ENCODE measurements at places on chromosomes 7 and 10.
A peak's percentile ranks its signal among the peaks of the same experiment; 100 is the strongest.

GRCh38 chr7:425794-426188 is 93.9 kb downstream of the PDGFA start:
- DNase-seq, result no peak

GRCh38 chr10:43926371-43926770 is 277.7 kb upstream of the ZNF32 start:
- DNase-seq, result no peak

- no peak for DNase-seq
Observed at GRCh38 chr10:30151581-30152389, 92.4 kb upstream of the JCAD start.

- DNase-seq, result no peak
Observed at GRCh38 chr10:115103700-115104099, 10.5 kb downstream of the ATRNL1 start.

GRCh38 chr7:107027208-107027607 is 17.3 kb upstream of the PRKAR2B start:
- DNase-seq, result no peak

- peak; percentile 16 for DNase-seq
Observed at GRCh38 chr10:124092250-124092859, 1.0 kb downstream of the CHST15 start.

- DNase-seq, result no peak
Observed at GRCh38 chr10:126889421-126889820, 15.8 kb upstream of the DOCK1 start.

GRCh38 chr10:105956550-105956949 is 1208.0 kb downstream of the SORCS1 start:
- DNase-seq, result no peak

DNA sequence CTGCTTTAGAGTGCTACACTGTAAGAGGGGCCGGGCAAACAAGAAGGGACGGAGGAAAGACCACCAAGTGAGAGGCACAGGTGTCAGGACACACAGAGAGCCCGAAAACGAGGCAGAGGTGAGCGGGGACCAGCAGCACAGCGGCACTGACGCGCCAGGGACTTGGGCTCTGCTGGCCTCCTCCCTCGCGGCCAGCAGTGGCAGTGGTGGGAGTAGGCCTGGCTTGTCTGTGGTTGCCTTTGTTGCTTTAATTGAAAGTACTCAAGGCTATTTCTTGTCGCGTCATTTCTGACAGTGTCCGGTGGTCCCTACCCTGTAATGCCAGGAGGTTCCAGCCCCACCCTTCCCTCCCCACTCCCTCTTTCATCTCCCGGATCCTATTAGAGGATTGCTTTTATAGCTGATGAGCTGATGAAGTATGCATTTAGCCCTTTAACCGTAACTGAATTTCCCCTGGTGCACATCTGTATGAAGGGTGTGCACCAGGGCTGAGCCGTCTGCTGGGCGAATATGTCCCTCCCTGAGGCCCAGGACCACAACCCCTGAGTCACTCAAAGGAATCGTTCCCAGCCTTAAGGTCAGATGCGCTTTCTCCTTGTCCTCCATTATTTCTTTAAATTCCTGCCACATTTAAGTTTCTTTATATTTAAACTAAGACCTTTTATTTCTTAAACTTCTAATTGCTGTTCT is 39.5 kb upstream of the FAM20C start:
- no peak for DNase-seq

DNA sequence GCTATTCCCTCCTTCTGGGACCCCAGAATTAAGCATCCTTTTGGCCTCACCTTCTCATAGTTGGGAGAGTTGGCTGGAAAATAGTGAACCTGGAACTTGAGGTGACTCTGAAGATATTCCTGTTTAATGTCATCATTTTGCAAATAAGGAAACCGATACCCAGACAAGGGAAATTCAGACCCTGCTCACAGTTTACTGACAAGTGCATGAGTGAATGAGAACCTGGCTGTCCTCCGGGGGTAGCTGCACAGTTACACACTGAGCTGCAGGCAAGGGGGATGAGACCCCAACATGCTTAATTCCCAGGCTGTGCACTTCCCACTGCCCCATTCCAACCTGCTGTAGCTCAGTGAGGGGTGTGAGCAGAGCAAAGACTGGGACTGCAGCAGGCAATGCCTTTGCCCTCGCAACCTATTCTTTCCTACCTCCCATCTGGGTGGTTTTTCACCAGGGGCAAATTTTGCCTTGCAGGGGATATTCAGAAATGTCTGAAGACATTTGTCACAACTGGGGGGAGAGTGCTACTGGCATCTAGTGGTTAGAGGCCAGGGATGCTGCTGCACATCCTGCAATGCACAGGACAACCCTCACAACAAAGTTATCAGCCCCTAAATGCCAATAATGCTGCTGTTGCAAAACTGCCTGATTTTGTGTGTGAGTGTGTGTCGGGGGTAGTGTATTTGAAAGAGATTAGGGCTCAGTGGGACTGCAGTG is 136.2 kb downstream of the SORCS3 start:
- no peak for DNase-seq

DNA sequence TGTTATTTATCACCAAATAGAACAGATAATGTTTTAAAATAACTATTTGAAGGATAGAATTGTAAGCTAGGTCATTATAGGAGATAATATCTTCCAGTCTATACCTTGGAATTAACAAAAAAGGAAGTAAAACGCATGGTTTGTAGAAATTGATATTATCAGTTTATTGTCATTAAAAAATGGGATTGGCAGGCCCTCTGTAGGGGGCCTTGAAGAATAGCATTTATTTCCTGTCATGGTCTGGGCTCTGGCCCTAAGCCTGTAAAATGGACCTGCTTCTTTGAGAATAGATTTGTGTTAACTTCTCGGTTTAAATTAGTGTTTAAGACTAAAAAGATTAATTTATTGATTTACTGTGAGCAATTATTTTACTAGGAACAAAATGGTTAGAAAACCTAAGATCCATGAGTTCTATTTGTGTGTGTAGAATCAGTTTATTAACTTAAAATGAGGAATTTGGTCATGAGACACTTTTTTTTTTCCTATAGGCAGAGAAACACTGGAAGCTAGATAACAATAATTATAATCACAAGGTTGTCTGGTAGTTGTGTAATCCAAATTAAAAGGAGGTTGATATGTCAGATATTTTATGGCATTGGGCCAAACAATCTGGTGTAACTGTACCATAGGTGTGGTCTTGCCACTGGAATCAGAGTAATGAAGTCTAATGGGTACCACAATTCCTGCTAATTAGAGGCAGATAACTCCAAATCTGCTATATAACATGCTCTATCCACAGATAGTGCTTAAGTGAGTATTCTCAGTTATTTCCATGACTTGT is 197.4 kb upstream of the FOXP2 start:
- DNase-seq, result no peak

- DNase-seq, result no peak
Observed at GRCh38 chr10:124353896-124354295, 64.8 kb downstream of the OAT start.

DNA sequence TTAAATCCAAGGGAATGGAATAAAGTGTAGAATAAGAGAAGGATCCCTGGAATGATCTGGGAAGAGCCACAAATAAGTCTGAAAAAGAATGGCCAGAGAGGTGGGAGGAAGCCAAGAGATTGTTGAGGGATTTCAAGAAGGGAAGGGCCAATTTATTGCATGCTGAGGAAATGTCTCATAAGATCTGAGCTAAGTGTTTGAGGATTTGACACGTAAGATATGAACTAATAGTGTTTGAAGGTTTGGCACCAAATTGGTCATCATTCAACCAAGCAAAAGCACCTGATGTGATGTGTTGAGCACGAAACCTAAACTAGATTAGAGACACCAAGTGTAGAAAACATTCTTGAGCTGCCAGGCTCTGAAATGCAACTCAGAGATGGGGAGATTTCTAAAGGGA is 97.9 kb downstream of the TSPAN12 start:
- no peak for DNase-seq

- no peak for DNase-seq
Observed at GRCh38 chr7:131284702-131285419, 42.8 kb upstream of the MKLN1 start.

GRCh38 chr10:98636921-98637329 is 190.2 kb upstream of the HPS1 start:
- no peak for DNase-seq

DNA sequence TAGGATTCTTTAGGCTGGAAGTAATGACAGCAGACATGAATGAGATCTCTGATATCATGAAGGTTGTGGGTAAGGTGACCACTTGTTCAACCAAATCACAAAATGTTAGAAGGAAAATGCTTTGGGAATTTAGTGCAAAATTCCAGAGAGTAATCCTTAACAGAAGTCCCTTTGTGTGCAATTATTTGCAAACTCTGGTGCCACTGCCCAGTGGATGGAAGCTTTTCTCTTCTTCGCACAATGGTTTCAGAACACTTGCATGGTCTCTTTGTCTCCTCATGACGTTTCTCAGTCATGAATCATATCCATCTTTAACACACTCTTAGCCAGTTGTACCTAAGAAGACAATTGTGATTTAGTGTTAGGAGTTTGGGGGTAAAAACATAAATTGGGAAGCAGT is 570.4 kb upstream of the ANKRD30A start:
- DNase-seq, result no peak

DNA sequence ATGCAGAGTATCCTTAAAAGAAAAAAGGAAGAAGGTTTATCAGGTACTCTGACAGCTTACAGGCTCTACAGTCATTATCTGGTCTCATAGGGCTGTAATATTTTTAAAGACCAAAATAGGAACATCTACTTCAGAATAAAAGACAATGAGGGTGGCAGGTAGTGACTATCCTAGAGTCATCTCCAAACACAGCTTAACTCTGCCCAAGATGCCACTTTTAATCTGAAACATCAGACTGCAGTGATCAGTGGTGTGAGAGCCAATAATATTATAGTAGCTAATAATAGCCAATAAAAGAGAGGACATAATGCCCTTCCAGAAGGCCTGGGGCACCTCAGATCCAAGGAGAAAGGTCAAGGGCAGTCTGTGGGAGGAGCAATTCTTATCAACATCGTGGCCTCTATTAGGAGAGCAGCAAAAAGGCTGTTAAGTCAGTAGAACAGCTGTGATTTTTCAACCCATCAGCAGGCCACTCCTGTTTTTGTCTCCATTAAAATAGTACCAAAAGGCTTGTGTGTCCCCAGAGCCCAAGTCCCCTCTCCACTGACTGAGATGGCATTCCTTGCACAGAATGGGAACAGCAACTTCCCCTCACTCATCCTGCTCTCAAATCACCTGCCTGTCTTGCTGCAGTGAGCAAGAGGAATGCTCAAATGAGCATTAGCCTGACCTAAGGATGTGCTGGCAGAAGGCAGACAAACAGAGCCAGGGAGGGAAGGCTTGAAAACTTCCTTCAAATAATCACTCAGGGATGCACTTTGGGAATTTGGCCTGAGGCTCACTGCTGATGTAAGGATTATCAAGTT is 20.7 kb upstream of the SPOCK2 start:
- no peak for DNase-seq

DNA sequence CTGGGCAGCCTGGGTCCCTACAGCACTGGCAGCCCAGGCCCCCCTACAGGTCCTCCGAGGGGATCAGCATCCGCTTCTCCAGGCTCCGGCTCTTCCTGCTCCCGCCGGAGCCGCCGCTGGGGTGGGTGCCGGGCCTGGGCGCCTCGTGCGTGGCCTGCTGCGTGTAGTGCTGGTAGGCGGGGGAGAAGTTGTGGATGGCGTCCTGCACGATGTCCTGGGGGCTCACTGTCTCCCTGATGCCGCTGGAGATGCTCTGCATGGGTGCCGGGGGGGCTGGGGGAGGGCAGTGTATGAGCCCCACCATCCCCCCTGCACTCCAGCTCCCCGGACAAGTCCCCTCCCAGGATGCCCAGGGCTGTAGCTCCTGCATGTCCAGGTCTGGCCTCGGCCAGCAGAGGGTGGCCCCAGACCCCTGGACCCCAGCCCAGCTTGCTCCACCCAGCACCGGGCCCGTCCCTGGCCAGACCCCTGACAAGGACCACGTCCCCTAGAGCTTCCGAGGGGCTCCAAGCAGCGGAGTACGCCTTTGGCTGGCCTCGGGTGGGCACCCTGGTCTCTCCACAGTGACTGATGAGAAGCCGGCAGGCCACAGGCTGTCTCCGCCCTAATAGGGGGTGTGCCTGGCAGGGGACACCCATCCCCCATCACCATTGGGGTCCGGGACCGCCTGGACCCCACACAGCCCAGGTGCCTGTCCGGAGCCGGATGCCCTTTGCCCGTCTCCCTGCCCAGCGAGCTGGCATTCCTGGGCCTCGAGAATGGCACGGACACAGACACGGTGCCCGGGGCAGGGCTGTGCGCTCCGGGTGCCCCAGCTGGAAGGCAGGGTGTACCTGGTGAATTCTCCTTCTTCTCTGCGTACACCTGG is 8.9 kb downstream of the TMEM184A start:
- no peak for DNase-seq
